ENCODE measurements at places on chromosomes 12 and 14. TPM values are rescaled to one million over a fixed set of nuclear protein-coding genes. Genes with fewer than 3 reads are reported as not detected.

The CLEC4D gene
- not detected for total RNA-seq

DNA sequence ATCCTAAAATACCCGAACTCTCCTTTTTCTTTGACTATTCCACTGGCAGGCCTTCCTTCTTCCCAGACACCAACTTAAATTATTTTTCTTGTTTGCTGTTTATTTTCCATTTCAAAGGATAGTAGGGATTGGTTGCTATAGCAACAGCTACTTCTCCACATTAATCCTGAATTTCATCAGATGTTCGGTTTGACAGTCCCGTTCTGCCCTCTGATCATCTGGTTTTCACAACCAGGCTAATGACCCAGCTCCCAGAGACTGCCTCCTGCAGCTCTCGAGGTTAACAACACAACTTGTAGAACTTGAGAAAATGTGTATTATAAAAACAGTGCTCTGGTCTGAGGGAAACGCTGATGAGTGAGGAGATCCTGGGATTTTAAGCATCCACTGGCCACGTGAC, 45.5 kb downstream of the NUAK1 start:
- DNase-seq, result no peak

The CAND1 gene
- 134 TPM for total RNA-seq

DNA sequence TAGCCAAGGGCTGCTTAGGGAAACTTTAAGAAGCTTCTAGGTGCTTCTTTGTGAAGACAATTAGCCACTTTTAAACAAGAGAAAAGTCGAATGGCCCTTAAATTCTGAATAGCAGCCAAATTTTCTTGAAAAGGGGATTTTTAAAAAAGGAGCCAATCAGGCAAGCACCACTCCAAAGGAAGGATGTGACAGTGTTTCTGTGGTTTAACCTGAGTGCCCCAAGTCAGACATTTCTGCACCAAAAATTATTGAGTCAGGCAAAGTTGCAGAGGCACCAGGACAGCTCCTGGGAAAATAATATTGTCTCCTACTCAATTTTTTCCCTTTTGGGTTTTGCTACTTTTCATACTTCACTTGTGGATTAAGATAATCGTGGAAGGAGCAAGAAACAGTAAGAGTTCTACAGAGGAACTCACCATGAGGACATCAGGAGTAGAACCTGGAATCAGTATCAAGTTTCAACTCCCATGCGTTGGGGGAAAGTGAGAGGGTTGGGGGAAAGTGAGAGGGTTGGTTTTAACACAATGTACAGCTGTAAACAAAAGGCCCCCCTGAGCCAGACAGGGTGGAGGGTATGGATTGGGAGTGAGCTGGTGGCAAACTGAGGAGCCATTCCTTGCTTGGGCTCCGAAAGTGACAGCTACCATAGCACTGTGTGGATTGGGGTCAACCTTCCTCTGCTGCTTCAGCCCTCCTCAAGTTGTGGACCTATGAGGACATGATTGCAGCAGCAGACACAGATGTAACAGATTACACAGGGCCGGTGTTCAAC, 90.8 kb downstream of the SLC38A1 start:
- no peak for DNase-seq

DNA sequence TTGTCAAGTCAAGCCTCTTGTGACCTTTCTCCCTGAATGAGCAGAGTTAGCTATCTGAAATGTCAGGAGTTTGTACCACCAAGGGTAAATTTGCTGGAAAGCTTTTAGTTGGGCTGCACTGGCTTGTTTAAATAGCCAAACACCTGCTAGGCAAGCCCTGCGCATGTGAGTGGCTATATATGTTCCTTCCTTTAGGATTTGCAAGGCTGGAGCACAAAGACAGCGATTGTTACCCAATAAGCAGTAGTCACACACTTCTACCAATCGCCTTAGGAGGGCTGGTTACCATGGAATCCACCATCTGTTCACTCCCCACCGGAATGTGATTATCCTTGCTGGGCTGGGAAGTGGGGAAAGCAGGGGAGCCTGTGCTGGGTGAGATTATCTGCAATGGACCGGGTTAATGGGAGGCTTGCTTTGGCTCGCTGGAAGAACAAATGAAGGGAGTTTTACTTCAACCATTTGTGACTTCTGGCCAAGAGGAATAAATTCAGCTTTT, 102.5 kb downstream of the FGD4 start:
- no peak for DNase-seq

DNA sequence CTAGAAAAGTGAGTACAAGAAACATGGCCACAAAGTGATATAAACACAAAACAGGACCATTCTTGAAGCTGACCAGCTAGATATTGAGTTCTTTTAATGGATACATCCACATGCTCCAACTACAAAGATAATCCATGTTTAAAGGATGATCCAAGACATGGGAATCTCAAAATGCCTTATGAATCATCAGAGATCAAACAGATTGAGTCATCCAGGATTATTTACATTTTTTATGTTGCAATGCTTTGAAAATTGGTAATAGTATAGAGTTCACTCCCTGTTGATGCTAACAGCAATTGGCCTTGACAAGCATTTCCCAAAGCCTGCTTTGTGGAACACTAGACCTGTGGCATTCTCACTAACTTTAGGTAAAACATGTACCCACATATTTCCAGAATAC, 293.0 kb upstream of the TBX3 start:
- no peak for DNase-seq

The WNK1 gene
- 55.3 TPM for total RNA-seq

DNA sequence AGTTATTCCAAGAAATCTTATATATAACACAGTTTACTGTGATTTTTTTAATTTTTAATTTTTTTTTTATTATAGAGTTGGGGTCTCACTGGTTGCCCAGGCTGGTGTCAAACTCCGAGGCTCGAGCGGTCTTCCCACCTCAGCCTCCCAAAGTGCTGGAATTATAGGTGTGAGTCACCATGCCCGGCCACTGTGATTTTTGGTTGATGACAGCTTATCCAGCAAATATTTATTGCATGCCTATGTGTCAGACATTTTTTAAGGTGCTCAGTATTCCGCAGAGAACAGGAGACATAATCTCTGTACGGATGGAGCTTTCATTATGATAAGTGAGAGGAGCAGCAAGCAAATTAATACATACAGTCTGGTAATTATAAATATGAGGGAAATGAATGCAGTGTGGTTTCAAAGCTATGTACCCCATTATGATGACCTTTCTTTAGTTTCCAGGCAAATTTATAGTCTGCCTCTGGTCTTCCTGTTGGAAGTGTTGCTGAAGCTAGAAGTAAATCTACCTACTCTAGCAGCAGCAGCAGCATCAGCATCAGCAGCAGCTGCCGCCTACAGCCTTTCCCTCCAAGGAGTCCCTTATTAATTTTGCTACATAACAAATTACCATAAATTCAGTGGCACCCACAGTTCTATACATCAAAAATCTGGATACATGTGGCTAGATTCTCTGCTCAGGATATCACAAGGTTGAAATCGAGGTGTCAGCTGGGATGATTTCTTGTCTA, 32.3 kb downstream of the FRS2 start:
- DNase-seq, result peak; percentile 54

- DNase-seq, result no peak
These were observed 17.3 kb upstream of the FIGNL2 start for GRCh38 chr12:51865757-51866270.

The CBLN3 gene
- 3.1 TPM for total RNA-seq

- DNase-seq, result no peak
These were observed 195.7 kb downstream of the RBM19 start for GRCh38 chr12:113770389-113770865.

DNA sequence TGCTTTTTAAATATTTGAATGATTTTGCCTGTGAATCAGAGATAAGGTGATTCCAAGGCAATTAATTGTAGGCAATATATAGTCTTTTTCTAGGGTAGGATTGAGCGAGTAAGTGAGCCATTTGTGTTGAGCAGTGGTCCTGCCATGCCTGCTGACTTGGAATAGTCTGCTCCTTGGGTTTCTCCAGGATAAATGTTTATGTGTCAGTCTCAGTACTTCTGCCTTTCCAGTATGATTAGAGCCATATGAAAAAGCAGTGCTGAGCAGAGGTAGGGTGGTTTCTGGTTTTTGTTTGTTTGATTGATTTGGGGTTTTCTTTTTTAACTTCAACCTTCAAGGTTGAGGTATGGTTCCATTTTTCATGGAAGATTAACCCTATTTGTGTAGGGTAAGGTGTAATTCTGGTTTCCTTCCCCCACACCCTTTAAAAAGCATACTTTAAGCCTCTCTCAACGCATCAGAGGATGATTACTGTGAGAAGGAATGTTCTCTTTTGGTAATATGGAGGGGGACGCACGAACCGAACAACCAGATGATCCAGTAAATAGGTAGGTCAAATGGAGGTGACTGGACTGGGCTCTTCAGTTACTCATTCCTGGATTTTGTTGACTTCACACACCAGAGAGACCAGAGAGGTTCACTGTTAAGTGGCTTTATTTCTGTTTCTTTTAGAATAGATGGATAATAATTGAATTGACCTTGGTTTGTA, 22.7 kb downstream of the FRMD6 start:
- DNase-seq, result peak; percentile 47

The NKX2-1 gene
- total RNA-seq, result not detected

- no peak for DNase-seq
These were observed 80.9 kb downstream of the RPS6KA5 start for GRCh38 chr14:90979515-90979914.

GRCh38 chr12:57983858-57984505, 42.6 kb downstream of the ATP23 start:
- peak; percentile 80 for DNase-seq

The C12orf56 gene
- not detected for total RNA-seq
